ENCODE measurements at places on chromosomes 7 and 10.

DNA sequence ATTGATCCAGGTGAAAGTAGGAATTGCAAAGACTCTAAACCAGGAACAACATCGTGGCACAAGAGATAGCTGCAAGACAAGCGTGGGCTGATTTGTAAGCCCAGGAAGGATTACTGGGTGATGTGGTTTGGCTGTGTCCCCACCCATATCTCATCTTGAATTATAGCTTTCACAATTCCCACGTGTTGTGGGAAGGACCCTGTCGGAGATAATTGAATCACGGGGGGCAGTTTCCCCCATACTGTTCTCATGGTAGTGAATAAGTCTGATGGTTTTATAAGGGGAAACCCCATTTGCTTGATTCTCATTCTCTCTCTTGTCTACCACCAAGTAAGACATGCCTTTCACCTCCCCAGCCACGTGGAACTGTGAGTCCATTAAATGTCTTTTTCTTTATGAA lies 59.5 kb downstream of the ST8SIA6 start:
- DNase-seq, result no peak

DNA sequence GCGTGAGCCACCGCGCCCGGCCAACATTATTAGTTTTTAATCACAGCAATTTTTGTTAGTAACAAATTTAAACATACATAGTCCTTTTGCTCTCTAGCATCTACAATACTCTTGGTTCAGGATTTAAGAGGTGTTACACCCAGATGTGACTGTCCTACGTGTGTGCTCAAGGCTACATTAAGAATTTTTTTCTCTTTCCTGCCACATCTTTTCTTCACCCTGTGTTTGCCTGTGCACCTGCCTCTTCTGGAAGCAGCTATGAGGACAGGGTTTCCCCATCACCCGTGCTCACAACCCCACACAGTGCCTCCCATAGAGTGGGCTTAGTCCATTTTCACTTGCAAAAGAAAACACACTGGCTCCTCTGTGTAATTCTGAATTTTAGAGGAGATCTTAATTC lies 186.7 kb upstream of the KLF6 start:
- DNase-seq, result no peak

- DNase-seq, result no peak
Observed at GRCh38 chr7:74068378-74069085, 15.1 kb upstream of the LIMK1 start.

DNA sequence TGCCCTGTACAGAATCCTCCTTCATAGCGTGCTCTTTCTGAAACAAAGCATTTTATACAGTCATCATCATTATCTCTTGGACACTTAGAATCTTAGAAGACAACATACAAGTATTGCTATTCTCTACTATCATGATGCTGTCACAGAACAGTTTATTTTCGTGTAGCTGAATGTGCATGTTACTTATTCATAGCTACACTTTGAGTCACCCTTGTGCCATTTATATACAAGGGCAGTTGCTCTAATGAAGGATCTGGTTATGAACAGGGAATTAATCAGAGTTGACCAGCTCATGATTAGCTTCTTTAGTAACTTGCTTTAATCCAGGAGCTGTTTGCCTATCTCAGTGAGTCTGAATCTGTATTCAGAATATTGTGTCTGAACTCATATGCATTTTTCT lies 11.2 kb downstream of the CASP2 start:
- DNase-seq, result no peak

Measured in NCI-H524 treated with DMSO at 0.1 percent for 48 hours (cell line).